Activated naive CD8-positive, alpha-beta T cell treated with anti-CD3 and anti-CD28 coated beads, Interleukin-2, amount 50 U/mL, for 24 hours (primary cell): ENCODE measurements at places on chromosomes 12 and 14.

- peaks cover 29% of the 10 kb centered on the region for H3K36me3 ChIP-seq
- no peak overlapping the region for H3K27ac ChIP-seq
- H3K27me3 ChIP-seq, result no peaks in the 10 kb centered on the region
- H3K4me3 ChIP-seq, result no peak overlapping the region
- DNase-seq, result no peak
- H3K4me1 ChIP-seq, result peaks cover 23% of the 10 kb centered on the region
Measured at GRCh38 chr12:6664902-6665301, 2.0 kb upstream of the ING4 start.

DNA sequence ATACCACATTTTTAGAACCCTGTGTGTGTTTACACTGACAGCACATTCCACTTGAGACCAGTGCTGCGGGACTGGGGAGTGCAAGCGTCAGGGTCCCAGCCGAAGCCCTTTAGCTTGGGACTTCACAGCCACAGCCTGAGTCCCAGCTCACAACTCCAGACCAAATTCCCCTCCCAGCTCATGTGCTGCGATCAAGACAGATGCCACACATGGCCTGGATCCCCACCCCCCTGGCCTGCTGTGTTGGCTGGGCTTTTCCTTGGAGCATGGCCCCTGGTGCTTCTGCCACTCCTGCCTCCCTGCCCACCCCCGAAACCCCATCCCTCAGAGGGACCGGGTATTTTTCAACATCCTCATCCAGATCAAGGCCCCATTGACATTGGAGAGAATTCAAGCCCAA is 63.7 kb downstream of the WDR20 start:
- peaks cover 25% of the 10 kb centered on the region for H3K36me3 ChIP-seq
- H3K27ac ChIP-seq, result no peak overlapping the region

GRCh38 chr12:49091056-49091835 is 3.4 kb downstream of the DHH start:
- peaks cover 3% of the 10 kb centered on the region for H3K36me3 ChIP-seq
- H3K27me3 ChIP-seq, result peaks cover 61% of the 10 kb centered on the region
- H3K4me3 ChIP-seq, result no peak overlapping the region
- H3K27ac ChIP-seq, result no peak overlapping the region
- no peak for DNase-seq
- H3K4me1 ChIP-seq, result peaks cover 56% of the 10 kb centered on the region

DNA sequence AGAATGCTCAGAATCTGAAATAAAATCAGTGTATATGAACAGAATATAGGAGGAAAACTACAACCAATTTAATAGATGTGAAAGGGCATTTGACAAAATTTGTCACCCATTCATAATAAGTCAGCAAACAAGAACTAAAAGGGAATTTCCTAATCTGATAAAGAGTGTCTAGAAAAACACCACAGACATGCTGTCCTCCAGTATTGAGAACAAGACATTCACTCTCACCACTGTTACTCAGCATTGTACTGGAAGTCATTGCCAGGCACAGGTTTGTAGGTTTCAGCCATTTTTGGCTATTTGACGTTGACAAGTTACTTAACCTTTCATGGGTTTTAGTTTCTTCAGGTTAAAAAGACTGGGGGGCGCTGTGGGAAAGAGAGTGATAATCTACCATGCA is 13.2 kb downstream of the EIF2S1 start:
- H3K36me3 ChIP-seq, result peaks cover 67% of the 10 kb centered on the region
- peaks cover 53% of the 10 kb centered on the region for H3K4me1 ChIP-seq
- DNase-seq, result no peak
- peak overlapping the region; percentile 72 for H3K27ac ChIP-seq
- no peak overlapping the region for H3K4me3 ChIP-seq

GRCh38 chr12:97425380-97425779 is 37.2 kb upstream of the RMST start:
- H3K4me1 ChIP-seq, result no peaks in the 10 kb centered on the region
- no peaks in the 10 kb centered on the region for H3K36me3 ChIP-seq
- no peak for DNase-seq
- no peak overlapping the region for H3K4me3 ChIP-seq
- no peak overlapping the region for H3K27ac ChIP-seq

GRCh38 chr12:85834378-85834777 is 1.8 kb downstream of the RASSF9 start:
- peaks cover 3% of the 10 kb centered on the region for H3K27me3 ChIP-seq
- no peaks in the 10 kb centered on the region for H3K4me1 ChIP-seq
- no peaks in the 10 kb centered on the region for H3K36me3 ChIP-seq
- H3K4me3 ChIP-seq, result no peak overlapping the region

GRCh38 chr12:52517888-52518287 is 2.3 kb downstream of the KRT5 start:
- no peaks in the 10 kb centered on the region for H3K36me3 ChIP-seq
- peaks cover 3% of the 10 kb centered on the region for H3K27me3 ChIP-seq
- no peak for DNase-seq
- no peak overlapping the region for H3K27ac ChIP-seq

DNA sequence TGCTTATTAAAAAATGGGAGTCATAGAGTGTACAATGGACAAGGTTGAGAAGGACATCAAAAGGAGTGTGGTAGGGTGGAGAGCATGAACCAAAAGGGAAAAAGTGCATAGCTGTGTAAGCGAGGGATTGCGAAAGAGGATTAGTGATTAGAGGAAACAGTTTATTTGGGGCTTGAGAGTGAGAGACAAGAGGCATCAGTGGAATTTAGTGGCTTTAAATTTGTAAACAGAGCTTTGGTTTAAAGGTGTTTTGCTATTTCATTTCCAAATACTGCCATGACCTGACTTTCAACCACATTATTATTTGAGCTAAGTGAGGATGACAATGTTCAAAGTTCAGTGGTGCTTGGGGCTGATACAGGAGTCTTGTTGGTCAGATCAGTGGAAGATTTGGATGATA is 53.4 kb downstream of the SLC16A7 start:
- no peak overlapping the region for H3K4me3 ChIP-seq
- H3K27me3 ChIP-seq, result no peaks in the 10 kb centered on the region
- no peak for DNase-seq
- H3K27ac ChIP-seq, result no peak overlapping the region

DNA sequence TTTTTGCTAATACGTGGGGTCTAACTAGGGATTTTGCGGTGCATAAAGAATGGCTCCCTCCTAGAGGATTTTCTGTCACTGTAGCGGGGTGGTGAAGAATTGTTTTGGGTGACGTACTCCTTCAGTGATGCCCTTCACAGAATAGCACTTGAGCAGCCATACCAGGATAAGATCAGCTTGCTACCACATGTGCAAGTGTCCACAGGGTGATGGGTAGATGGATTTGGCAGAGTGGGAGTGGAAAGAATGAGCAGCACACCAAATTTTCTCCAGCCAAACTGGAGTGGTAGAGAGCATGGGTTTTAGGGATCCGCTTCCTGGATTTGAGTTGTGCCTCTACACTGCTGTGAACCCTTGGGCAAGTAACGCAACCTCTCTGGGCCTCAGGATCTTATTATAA is 2.3 kb downstream of the TCP11L2 start:
- H3K27ac ChIP-seq, result peak overlapping the region; percentile 13
- H3K36me3 ChIP-seq, result no peaks in the 10 kb centered on the region
- H3K4me1 ChIP-seq, result peaks cover 76% of the 10 kb centered on the region
- no peaks in the 10 kb centered on the region for H3K27me3 ChIP-seq
- no peak for DNase-seq

DNA sequence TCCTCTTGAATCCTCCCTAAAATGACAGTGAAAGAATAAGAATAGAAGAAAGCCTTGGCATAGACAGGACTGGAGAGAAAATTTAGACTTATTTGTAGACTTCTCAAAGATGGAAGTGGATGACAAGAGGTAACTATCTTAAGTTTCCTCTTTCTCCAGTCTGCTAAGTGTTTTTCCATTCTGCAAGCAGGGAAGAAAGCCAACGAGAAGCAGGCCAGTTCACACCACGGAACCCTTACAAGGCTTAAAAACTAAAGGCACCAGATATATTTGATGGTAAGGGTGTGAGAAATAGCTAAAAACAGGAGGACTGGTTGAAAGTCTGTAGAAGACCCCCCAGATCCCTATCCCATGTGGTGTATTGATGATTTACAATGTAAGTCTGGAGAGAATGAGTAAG is 82.9 kb upstream of the GPHB5 start:
- H3K4me3 ChIP-seq, result no peak overlapping the region
- H3K4me1 ChIP-seq, result peaks cover 7% of the 10 kb centered on the region
- peaks cover 14% of the 10 kb centered on the region for H3K36me3 ChIP-seq
- DNase-seq, result no peak
- no peak overlapping the region for H3K27ac ChIP-seq

- H3K4me1 ChIP-seq, result peaks cover 17% of the 10 kb centered on the region
- DNase-seq, result peak; percentile 78
- peak overlapping the region; percentile 77 for H3K4me3 ChIP-seq
- H3K36me3 ChIP-seq, result no peaks in the 10 kb centered on the region
- no peaks in the 10 kb centered on the region for H3K27me3 ChIP-seq
Measured at GRCh38 chr14:77641534-77642341, 25.3 kb upstream of the SPTLC2 start.

DNA sequence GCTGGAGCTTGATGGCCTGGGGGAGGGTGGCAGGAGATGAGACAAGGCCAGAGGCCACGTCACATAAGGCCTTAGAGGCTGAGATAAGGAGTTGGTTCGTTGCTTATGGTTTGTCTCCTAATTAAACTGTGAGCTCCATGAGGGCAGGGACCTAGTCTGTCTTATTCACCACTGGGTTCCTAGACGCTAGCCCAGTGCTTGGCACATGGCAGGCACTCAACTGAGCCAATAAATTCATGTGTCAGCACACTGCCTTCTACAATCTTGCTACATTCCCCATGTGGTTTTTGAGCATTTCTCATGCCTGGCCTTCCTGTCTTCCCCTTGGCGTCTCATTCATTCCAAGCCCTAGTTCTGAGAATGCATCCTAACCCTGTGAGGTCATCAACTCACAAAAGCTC is 92.5 kb upstream of the MED13L start:
- H3K4me3 ChIP-seq, result no peak overlapping the region
- DNase-seq, result no peak
- no peaks in the 10 kb centered on the region for H3K36me3 ChIP-seq
- H3K4me1 ChIP-seq, result peaks cover 3% of the 10 kb centered on the region
- H3K27me3 ChIP-seq, result no peaks in the 10 kb centered on the region
